ENCODE measurements at places on chromosomes 5 and 9.
A peak's percentile ranks its signal among the peaks of the same experiment; 100 is the strongest.

DNA sequence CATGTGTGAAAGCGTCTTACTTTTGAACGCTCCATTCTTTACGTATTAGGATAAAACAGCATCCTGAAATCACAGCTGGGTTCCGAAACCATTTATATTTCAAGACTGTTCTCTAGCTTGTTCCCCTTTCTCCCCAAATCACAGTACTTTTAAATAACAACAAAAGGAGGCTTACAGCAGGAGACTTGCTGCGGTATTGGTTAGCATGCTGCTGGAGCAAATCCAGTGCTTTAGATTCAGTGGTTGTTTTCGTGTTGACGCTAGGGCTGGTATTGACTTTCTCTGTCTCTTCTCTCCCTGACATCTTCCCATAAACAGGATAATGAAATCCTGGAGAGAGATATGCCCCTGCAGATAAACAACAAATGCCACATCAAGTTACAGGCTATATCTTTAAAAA is 103.1 kb downstream of the ZNF608 start:
- no peak overlapping the region for H3K4me3 ChIP-seq
- no peak overlapping the region for H3K27ac ChIP-seq
- H3K36me3 ChIP-seq, result peaks cover 4% of the 10 kb centered on the region
- H3K4me1 ChIP-seq, result peaks cover 9% of the 10 kb centered on the region
- DNase-seq, result no peak

GRCh38 chr5:133114166-133114932 is 62.5 kb downstream of the HSPA4 start:
- DNase-seq, result no peak
- H3K4me1 ChIP-seq, result peaks cover 14% of the 10 kb centered on the region
- H3K4me3 ChIP-seq, result no peak overlapping the region
- no peaks in the 10 kb centered on the region for H3K27me3 ChIP-seq
- no peaks in the 10 kb centered on the region for H3K36me3 ChIP-seq

DNA sequence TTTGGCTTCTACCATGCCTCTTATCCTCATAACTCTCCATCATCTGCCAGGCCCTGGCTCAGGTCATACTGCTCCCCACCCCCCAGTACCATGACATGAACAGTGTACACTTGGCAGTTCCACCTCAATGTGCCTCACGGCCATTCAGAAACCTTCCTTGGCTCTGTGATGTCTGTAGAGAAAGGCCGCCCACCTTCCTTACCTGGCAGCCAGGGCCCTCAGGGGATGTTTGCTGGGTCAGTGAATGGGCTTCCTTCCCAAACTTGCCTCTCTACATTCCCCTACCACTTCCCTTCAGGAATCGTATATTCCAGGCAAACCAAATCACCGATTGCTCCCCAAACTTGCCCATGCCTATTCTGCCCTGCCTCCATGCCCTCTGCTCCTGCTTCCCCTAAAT is 101.1 kb downstream of the PSD2 start:
- no peak for DNase-seq
- peaks cover 46% of the 10 kb centered on the region for H3K27me3 ChIP-seq
- H3K4me3 ChIP-seq, result no peak overlapping the region
- no peaks in the 10 kb centered on the region for H3K36me3 ChIP-seq

GRCh38 chr9:135817951-135818717 is 89.2 kb downstream of the CAMSAP1 start:
- H3K27ac ChIP-seq, result no peak overlapping the region
- H3K4me1 ChIP-seq, result no peaks in the 10 kb centered on the region
- H3K27me3 ChIP-seq, result no peaks in the 10 kb centered on the region
- H3K36me3 ChIP-seq, result peaks cover 22% of the 10 kb centered on the region

DNA sequence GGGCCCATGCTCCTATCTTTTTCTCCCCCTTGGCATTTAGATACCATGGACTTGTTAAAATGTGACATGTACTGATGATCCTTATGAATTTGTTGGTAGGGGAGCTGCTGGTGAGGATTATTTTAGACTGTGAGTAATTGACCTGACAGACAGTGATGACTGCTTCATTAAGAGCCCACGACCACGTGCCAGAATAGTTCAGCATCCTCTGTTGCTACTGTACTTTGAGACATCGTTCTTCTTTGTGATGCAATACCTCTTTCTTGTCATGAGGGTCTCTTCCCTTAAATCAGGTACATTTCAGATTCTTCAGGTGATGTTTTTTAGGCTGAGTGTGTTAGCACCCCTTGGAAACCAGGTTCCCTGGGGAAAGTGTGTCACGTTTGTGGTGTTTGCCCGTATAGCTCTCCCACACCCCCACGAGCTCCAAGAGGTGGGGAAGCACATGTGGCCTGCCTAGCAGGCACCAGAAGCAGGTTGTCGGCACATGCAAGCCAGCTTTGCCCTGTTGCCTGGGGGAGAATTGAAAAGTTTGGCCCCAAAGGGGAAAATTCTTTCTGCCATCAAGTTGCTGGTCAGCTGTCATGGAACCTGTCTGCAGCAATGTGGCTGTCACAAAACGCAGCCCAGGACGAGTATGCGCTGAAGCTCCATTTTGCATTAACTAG is 25.1 kb downstream of the QRFP start:
- peaks cover 53% of the 10 kb centered on the region for H3K36me3 ChIP-seq
- no peak overlapping the region for H3K27ac ChIP-seq
- H3K4me3 ChIP-seq, result no peak overlapping the region
- no peak for DNase-seq

DNA sequence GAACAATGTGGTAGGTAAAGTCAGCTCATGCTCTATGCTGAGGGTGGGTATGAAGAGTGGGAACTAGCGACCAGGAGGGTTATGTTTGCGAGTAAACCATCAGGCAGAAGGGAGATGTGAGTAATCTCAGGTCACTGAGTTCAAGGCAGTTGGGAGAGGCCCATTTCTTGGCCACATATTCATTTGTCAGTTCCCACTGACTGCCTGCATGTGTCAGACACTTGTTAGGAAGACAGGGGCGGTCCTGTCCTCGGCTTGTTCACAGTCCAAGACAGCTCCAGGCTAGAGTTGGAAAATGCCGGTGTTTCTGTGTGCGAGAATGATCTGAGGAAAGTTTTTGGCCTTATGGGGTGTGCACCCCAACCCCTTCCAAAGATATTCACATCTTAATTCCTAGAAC is 48.6 kb upstream of the GDNF start:
- H3K36me3 ChIP-seq, result no peaks in the 10 kb centered on the region
- no peaks in the 10 kb centered on the region for H3K27me3 ChIP-seq
- no peak overlapping the region for H3K27ac ChIP-seq

GRCh38 chr5:73899055-73899454 is 273.1 kb downstream of the ARHGEF28 start:
- peaks cover 12% of the 10 kb centered on the region for H3K4me1 ChIP-seq
- H3K27me3 ChIP-seq, result no peaks in the 10 kb centered on the region
- no peak overlapping the region for H3K27ac ChIP-seq
- H3K4me3 ChIP-seq, result no peak overlapping the region
- no peak for DNase-seq

DNA sequence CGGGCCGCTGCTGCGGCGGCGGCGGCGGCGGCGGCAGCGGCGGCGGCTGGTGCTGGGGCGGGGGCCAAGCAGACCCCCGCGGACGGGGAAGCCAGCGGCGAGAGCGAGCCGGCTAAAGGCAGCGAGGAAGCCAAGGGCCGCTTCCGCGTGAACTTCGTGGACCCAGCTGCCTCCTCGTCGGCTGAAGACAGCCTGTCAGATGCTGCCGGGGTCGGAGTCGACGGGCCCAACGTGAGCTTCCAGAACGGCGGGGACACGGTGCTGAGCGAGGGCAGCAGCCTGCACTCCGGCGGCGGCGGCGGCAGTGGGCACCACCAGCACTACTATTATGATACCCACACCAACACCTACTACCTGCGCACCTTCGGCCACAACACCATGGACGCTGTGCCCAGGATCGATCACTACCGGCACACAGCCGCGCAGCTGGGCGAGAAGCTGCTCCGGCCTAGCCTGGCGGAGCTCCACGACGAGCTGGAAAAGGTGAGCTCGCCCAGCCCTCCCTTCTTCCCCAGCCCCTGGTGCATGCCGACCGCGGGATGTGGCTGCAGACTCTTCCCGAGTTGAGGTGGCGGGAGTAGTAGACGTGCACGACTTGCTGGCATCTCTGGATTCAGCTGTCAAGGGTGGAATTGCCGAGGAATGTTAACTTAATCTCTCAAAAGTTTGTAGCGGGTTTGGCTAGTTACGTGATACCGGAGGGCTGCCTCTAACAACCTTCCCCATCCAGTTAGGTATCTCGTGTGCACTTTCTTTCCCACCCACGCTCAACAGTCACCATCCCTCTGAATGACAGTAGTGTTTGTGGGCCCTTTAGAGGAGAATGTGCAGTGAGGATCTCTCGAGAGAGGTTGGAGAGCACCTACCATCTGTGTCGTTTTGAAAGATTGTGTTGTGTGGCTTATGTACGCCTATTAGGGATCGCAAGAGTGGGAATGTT is 932 bp downstream of the SLC12A2 start:
- no peaks in the 10 kb centered on the region for H3K36me3 ChIP-seq
- DNase-seq, result peak; percentile 52
- peaks cover 5% of the 10 kb centered on the region for H3K4me1 ChIP-seq
- H3K27ac ChIP-seq, result peak overlapping the region; percentile 29
- no peaks in the 10 kb centered on the region for H3K27me3 ChIP-seq

GRCh38 chr9:75996726-75997125 is 106.3 kb downstream of the PCSK5 start:
- H3K27ac ChIP-seq, result no peak overlapping the region
- DNase-seq, result no peak
- no peaks in the 10 kb centered on the region for H3K27me3 ChIP-seq
- no peaks in the 10 kb centered on the region for H3K36me3 ChIP-seq

- H3K27ac ChIP-seq, result no peak overlapping the region
- no peak overlapping the region for H3K4me3 ChIP-seq
- H3K4me1 ChIP-seq, result no peaks in the 10 kb centered on the region
- H3K27me3 ChIP-seq, result no peaks in the 10 kb centered on the region
Measured at GRCh38 chr9:80127920-80128319, 556.2 kb downstream of the TLE4 start.

DNA sequence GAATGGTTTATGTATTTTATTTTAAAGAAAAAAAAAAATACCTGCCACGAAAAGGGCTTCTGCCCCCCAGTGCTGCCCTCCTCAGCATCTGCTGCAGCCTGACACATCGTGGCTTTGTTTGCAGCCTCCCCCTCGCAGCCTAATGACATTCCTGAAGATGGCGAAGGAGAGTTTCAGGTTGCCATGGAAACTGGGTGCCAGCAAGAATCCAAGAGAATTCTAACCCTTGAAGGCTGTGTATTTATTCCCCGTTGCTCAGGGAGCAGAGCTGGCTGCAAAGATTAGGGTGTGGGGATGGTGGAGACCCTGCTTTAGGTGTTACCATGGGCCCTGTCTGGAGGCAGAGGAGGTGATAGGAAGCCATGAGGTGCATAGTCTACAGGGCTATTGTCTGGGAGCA is 126.6 kb downstream of the NSG2 start:
- no peak overlapping the region for H3K27ac ChIP-seq
- no peak for DNase-seq
- no peaks in the 10 kb centered on the region for H3K27me3 ChIP-seq
- no peaks in the 10 kb centered on the region for H3K36me3 ChIP-seq
- no peaks in the 10 kb centered on the region for H3K4me1 ChIP-seq

- H3K27me3 ChIP-seq, result peaks cover 51% of the 10 kb centered on the region
- H3K36me3 ChIP-seq, result no peaks in the 10 kb centered on the region
- DNase-seq, result no peak
- H3K27ac ChIP-seq, result no peak overlapping the region
Measured at GRCh38 chr9:34623374-34624235, 3.3 kb upstream of the DCTN3 start.

DNA sequence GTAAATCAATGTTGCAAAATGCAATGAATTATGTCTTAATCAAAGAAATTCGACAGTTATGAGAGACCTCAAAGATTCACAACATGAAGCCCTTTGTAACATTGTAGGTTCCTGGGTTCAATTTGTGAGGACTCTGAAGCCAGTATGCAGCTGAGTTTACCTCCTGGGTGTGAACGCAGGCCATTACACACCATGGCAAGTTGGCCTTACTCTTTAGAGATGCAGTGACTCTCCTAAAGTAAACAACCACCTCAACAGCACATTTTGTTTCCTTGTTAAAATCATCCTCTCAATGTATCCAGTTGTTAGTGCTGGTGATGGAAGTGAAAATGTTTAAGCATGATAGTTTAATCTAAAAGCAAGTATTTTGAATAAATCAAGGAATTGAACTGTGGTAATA is 73.8 kb downstream of the JAKMIP2 start:
- DNase-seq, result no peak
- H3K27me3 ChIP-seq, result no peaks in the 10 kb centered on the region
- H3K4me3 ChIP-seq, result no peak overlapping the region
- H3K4me1 ChIP-seq, result no peaks in the 10 kb centered on the region
- no peaks in the 10 kb centered on the region for H3K36me3 ChIP-seq

GRCh38 chr9:95772320-95773052 is 103.0 kb upstream of the ERCC6L2 start:
- H3K4me3 ChIP-seq, result no peak overlapping the region
- H3K4me1 ChIP-seq, result peaks cover 7% of the 10 kb centered on the region
- no peak overlapping the region for H3K27ac ChIP-seq
- DNase-seq, result peak; percentile 66

DNA sequence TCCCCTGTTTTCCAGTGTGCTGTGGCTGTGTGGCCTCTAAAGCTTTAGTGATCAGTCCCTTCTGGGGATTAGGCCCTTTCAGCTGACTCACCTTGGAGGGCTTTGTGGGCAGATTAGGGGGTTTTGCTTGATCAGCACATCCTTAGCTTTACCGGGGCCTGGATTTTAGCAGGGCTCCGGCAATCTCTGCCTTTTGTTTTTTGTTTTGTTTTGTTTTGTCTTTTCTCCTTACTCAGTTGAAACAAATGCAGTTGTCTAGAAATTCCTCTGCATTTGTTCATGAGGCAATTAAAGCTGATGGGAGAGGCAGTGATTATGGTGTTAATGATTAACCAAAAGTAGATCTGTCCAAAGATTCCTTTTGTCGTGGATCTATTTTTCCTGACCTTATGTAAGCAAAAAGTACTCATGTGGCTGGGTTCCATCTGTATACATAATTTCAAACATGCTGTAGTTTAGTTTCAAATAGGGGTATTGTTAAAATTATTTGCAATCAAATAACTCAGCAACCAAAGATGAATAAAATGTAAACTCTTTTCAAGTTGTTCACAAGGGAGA is 5.2 kb upstream of the TDRD7 start:
- H3K27me3 ChIP-seq, result peaks cover 14% of the 10 kb centered on the region
- no peaks in the 10 kb centered on the region for H3K4me1 ChIP-seq
- H3K4me3 ChIP-seq, result no peak overlapping the region
- H3K27ac ChIP-seq, result no peak overlapping the region
- no peak for DNase-seq

- peaks cover 3% of the 10 kb centered on the region for H3K4me1 ChIP-seq
- no peak overlapping the region for H3K4me3 ChIP-seq
- H3K36me3 ChIP-seq, result no peaks in the 10 kb centered on the region
- peak; percentile 51 for DNase-seq
Measured at GRCh38 chr5:38835887-38836286, 9.9 kb upstream of the OSMR start.

DNA sequence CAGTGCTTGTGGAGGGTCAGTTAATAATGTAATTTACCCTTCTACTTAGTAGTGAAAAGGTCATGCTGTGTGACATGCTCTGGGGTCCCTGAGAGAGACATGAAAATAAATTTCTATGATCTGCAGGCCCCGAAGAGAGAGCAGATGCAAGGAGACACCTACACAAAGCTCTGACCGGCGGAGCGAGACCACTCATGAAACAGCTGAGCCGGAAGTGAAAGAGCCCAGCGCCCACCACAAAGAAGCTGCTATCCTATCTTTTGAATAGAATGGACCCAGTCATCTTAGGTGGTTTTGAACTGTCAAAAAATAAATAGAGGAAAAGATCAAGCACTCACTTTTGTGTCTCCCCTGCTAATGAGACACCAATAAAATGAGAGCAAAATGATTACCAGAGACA is 190.0 kb downstream of the MED10 start:
- no peak overlapping the region for H3K4me3 ChIP-seq
- no peaks in the 10 kb centered on the region for H3K36me3 ChIP-seq
- H3K27ac ChIP-seq, result no peak overlapping the region

All from astrocyte (in vitro differentiated cells and primary cell).